ENCODE measurements at places on chromosomes 7 and 10. TPM values are rescaled to one million over a fixed set of nuclear protein-coding genes. Genes with fewer than 3 reads are reported as not detected.
A peak's percentile ranks its signal among the peaks of the same experiment; 100 is the strongest.

Gene MSS51
- total RNA-seq, result 3.9 TPM

Gene THNSL1
- 0.94 TPM for total RNA-seq

Gene LIPM
- not detected for total RNA-seq

Gene TYW1B
- total RNA-seq, result 9.8 TPM

Gene POLR3A
- total RNA-seq, result 15.1 TPM

Gene CYP3A7
- total RNA-seq, result not detected

Gene PSD
- total RNA-seq, result 2.9 TPM

Gene TLX1
- total RNA-seq, result not detected

Gene LRRD1
- total RNA-seq, result 0.44 TPM

Gene DLX6
- not detected for total RNA-seq

Gene NUTM2B
- total RNA-seq, result 2.4 TPM

Gene MSMB
- not detected for total RNA-seq

Gene CNTNAP2
- total RNA-seq, result not detected

DNA sequence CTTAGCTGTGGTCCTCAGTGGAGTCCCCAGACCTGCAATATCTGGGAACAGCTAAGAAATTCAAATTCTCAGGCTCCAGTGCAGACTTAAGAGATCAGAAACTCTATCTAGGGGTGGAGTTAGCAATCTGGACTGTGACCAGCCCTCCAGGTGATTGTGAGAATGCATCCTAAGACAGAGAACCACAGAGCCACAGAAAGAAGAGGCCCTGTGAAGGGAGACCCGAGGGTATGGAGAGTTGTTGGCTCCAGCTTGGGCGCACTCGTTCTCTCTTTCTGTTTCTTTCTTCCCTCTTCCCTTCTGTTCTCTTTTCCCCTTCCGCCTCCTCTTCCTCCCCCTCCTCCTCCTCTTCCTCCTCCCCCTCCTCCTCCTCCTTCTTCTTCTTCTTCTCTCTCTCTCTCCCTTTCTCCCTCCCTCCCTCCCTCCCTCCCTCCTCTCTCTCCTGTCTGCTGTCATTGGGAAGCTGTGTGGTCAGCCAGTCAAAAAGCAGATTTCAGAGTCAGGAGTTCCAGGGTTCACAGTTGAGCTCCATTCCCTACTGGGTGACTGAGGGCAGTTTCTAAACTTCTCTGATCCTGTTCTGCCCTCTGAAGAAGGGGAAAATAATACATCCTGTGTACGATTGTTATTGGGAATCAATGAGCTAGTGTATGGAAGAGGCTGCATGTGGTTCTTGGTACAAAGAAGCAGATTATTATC is 62.1 kb upstream of the STEAP1B start:
- H3K4me3 ChIP-seq, result no peak overlapping the region
- H3K4me1 ChIP-seq, result peaks cover 7% of the 10 kb centered on the region
- H3K27me3 ChIP-seq, result peaks cover 9% of the 10 kb centered on the region

DNA sequence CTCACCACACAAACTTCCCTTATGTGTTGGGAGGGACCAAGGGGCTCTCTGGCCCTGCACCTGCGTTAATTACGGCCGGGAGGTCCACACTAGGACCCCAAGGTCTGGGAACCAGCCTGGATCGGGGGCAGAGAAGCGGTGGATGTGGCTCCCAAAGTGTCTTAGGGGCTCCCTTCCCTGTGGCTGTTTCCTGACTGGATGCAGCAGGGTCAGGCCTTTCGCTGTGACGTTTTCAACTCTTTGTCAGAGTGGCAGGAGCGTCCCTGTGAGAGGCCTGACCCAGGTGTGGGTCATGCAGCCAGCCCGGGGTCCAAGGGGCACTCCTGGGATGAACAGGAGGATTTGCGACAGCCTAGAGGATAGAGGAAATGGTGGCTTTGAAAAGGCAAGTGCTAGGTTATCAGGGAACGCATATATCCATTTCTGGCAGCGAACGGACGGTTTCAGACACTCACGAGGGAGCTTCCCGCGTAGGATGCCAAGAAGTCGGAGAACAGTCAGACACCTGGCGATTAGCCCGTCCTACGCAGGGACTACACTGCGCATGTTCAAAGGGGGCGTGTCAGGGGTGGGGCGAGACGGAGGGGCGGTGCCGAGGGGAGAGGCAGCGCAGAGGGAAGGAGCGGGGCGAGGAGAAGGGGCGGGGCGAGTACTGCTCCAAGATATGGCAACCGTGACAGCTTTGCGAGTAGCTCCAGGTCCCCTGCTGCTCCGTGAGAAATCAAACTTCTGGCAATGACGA is 46.2 kb upstream of the ZNF716 start:
- no peak for DNase-seq
- no peaks in the 10 kb centered on the region for H3K4me1 ChIP-seq

DNA sequence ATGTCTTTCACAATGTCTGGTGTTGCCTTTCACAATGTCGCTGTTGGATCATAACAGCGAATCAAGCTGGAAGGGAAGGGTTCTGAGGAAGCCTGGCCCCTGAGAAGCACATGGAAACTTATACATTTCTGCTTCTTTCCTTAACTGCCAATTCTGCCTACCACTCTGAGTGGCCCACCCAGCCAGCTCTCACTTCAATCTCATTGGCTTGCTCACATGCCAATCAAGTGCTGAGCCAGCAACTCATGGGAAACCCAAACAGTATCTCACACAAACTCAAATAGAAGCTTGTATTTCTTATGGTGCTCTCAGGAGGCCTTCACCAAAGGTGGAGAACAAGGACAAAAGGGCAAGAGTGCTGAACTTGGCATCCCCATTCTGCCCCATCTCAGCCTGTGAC is 117.4 kb upstream of the GPR26 start:
- H3K27me3 ChIP-seq, result no peaks in the 10 kb centered on the region
- H3K4me1 ChIP-seq, result no peaks in the 10 kb centered on the region
- no peaks in the 10 kb centered on the region for H3K36me3 ChIP-seq

GRCh38 chr10:88019753-88020152 is 156.3 kb downstream of the PTEN start:
- H3K27ac ChIP-seq, result no peak overlapping the region
- DNase-seq, result no peak
- no peaks in the 10 kb centered on the region for H3K36me3 ChIP-seq
- no peaks in the 10 kb centered on the region for H3K27me3 ChIP-seq
- no peak overlapping the region for H3K4me3 ChIP-seq

- peaks cover 38% of the 10 kb centered on the region for H3K27me3 ChIP-seq
- H3K36me3 ChIP-seq, result no peaks in the 10 kb centered on the region
- H3K4me3 ChIP-seq, result no peak overlapping the region
- H3K27ac ChIP-seq, result no peak overlapping the region
Measured at GRCh38 chr10:101139421-101139911, 8.4 kb downstream of the TLX1 start.

DNA sequence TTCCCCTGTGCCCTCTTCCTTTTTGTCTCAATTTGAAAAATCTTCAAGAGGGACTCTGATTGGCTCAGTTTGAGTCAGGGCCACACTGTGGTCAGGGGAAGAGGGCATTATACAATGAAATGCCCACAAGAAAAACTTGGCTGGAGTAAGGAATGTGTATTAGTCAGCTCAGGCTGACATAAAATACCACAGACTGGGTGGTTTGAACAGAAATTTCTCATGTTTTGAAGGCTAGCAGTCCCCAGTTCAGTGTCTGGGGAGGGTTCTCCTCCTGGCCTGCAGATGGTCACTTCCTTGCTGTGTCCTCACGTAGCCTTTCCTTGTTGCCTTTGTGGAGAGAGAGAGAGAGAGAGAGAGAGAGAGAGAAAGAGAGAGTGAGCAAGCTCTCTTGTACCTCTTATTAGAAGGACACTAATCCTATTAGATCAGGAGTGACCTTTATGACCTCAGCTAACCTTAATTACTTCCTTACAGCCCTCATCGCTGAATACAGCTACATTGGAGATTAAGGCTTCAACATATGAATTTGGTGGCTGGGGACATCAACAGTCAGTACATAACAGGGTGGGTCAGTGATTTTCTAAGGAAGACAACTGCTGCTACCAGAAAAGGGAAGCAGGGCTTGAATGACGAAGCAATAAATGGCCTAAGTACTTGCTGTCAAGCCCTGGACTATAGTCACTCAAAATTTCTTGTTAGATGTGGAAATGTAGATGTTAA is 25.8 kb upstream of the FAM13C start:
- no peaks in the 10 kb centered on the region for H3K4me1 ChIP-seq
- no peaks in the 10 kb centered on the region for H3K27me3 ChIP-seq
- no peak overlapping the region for H3K27ac ChIP-seq
- H3K36me3 ChIP-seq, result no peaks in the 10 kb centered on the region

GRCh38 chr7:112213735-112214134 is 7.2 kb downstream of the ZNF277 start:
- H3K27ac ChIP-seq, result no peak overlapping the region
- H3K36me3 ChIP-seq, result no peaks in the 10 kb centered on the region
- no peak overlapping the region for H3K4me3 ChIP-seq
- H3K27me3 ChIP-seq, result no peaks in the 10 kb centered on the region
- H3K4me1 ChIP-seq, result no peaks in the 10 kb centered on the region

- no peak overlapping the region for H3K27ac ChIP-seq
- no peaks in the 10 kb centered on the region for H3K27me3 ChIP-seq
- H3K4me3 ChIP-seq, result no peak overlapping the region
Measured at GRCh38 chr10:21021843-21022594, 124.9 kb upstream of the NEBL start.

GRCh38 chr10:102065561-102066398 is 631 bp downstream of the HPS6 start:
- no peaks in the 10 kb centered on the region for H3K27me3 ChIP-seq
- no peak overlapping the region for H3K4me3 ChIP-seq
- peak; percentile 41 for DNase-seq

DNA sequence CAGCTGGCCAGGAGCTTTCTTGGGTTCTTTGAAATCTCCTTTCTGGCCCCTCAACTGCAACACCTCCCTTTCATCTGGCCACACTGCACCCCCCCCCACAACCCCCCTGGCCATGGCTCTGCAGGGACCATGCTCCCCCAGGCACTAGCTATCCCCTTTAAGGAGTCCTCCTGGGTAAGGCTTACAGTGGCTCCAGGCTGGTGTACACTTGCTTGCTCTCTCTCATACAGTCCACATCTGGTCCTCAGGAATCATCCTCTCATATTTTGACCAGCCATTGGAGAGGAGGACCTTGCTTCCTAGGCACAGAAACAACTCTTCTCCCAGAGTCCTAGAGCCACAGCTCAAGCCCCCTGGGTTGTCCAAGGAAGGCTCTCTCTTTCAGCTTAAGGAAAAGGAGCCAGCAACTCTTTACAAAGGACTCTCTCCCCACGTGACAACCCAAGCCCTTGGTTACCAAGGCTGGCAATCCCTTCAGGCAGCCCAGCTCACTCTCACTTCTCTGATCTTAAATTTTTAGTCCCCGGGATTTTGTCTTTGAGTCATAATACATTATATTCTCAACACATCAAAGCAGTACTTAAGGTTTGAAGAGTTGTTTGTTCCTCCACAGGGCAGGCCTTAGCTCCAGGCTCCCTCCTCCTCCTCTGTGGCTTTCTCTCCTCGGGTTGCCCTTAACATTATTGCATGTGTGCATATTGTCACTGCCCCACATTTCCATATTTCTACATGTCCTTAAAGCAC is 9.9 kb downstream of the GARIN1A start:
- no peaks in the 10 kb centered on the region for H3K36me3 ChIP-seq
- H3K4me3 ChIP-seq, result no peak overlapping the region
- no peaks in the 10 kb centered on the region for H3K27me3 ChIP-seq
- no peaks in the 10 kb centered on the region for H3K4me1 ChIP-seq
- H3K27ac ChIP-seq, result no peak overlapping the region
- no peak for DNase-seq

GRCh38 chr10:100027416-100027815 is 17.7 kb upstream of the DNMBP start:
- no peak for DNase-seq
- no peak overlapping the region for H3K27ac ChIP-seq
- H3K4me3 ChIP-seq, result no peak overlapping the region
- no peaks in the 10 kb centered on the region for H3K36me3 ChIP-seq
- H3K27me3 ChIP-seq, result no peaks in the 10 kb centered on the region

DNA sequence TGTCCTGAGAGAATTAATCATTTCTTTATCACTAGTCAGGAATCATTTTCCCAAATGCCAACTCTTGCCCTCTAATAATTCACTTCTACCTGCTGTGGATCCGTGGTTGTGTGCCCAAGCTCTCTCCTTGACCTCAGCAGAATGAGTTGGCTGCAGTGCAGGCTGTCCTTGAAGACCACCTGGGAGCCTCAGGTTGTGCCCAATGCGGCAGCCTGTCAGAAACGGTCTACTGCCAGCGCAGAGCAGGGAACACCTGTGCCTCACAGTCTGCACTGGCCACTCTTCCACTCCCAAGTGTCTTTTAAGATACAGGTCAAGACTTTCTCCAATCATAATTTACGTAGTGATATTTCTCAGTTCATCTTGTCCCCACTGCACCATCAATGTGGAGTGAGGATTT is 246.0 kb upstream of the PHF14 start:
- no peaks in the 10 kb centered on the region for H3K36me3 ChIP-seq
- no peak for DNase-seq
- no peaks in the 10 kb centered on the region for H3K27me3 ChIP-seq
- no peak overlapping the region for H3K4me3 ChIP-seq
- no peaks in the 10 kb centered on the region for H3K4me1 ChIP-seq
- no peak overlapping the region for H3K27ac ChIP-seq

- H3K36me3 ChIP-seq, result no peaks in the 10 kb centered on the region
- no peaks in the 10 kb centered on the region for H3K4me1 ChIP-seq
- no peak overlapping the region for H3K4me3 ChIP-seq
Measured at GRCh38 chr7:74012842-74013249, 15.1 kb upstream of the ELN start.

- no peak overlapping the region for H3K4me3 ChIP-seq
- DNase-seq, result no peak
- H3K27ac ChIP-seq, result no peak overlapping the region
- H3K27me3 ChIP-seq, result no peaks in the 10 kb centered on the region
Measured at GRCh38 chr7:132557489-132558044, 18.7 kb downstream of the PLXNA4 start.

- H3K4me1 ChIP-seq, result no peaks in the 10 kb centered on the region
- H3K4me3 ChIP-seq, result no peak overlapping the region
- DNase-seq, result no peak
- H3K27me3 ChIP-seq, result no peaks in the 10 kb centered on the region
Measured at GRCh38 chr10:37667736-37668135, 189.7 kb downstream of the ZNF248 start.

DNA sequence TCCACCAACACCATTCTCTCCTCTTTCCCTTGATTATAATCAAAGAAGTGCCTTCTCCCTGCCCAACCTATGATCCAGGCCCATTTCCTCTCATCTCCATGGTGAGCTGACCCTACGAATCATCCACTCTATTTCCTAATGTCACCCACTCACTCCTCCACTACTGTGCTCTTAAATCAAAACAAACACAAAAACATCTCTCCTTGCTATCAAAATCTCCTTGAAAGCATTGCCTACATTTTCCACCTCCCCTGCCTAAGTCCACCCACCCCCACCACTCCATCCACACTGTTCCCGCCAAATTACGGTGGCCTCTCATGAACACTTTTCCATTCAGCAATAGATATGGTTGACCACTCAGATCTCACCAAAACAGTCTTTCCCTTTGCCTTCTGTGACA is 5.3 kb downstream of the DYDC1 start:
- H3K36me3 ChIP-seq, result no peaks in the 10 kb centered on the region
- no peak overlapping the region for H3K27ac ChIP-seq
- H3K4me3 ChIP-seq, result no peak overlapping the region
- no peaks in the 10 kb centered on the region for H3K4me1 ChIP-seq
- no peak for DNase-seq

DNA sequence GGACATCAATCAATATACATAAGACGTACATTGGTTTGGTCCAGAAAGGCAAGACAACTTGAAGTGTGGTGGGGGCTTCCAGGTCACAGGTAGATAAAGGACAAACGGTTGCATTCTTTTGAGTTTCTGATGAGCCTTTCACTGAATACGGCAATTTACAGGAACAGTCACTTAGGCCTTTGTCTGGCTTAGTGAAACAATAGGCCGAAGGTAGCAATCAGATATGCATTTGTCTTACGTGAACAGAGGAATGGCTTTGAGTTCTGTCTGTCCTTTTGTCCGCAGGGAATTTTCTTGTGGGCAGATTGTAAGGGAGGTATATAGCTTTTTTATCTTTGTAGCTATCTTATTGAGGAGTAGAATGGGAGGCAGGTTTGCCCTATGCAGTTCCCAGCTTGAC is 10.8 kb upstream of the STN1 start:
- no peaks in the 10 kb centered on the region for H3K27me3 ChIP-seq
- no peak overlapping the region for H3K27ac ChIP-seq
- no peak overlapping the region for H3K4me3 ChIP-seq

Measured in CD4-positive, CD25-positive, alpha-beta regulatory T cell (primary cell).